ENCODE measurements at places on chromosomes 4 and X. TPM values are rescaled to one million over a fixed set of nuclear protein-coding genes. Genes with fewer than 3 reads are reported as not detected.

DNA sequence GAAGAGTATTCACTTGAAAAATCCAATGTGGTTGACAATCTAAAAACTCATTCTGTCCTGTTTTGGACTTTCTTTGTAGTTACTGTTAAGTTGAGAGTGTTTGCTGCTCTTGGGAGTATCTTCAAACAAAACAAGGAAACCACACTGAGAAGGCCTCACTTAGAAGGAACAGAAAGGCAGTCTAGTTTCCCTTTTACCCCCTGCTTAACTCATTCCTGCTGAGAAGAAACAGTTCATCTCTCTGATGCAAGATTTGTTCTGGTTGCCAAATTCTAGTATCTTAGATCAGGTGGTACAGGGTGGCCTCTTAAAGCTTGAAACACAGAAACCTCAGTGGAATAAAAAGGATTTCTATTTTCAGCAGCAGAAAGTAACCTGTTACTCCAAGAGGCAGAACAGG is 41.4 kb downstream of the GUCY2F start:
- DNase-seq = no peak

DNA sequence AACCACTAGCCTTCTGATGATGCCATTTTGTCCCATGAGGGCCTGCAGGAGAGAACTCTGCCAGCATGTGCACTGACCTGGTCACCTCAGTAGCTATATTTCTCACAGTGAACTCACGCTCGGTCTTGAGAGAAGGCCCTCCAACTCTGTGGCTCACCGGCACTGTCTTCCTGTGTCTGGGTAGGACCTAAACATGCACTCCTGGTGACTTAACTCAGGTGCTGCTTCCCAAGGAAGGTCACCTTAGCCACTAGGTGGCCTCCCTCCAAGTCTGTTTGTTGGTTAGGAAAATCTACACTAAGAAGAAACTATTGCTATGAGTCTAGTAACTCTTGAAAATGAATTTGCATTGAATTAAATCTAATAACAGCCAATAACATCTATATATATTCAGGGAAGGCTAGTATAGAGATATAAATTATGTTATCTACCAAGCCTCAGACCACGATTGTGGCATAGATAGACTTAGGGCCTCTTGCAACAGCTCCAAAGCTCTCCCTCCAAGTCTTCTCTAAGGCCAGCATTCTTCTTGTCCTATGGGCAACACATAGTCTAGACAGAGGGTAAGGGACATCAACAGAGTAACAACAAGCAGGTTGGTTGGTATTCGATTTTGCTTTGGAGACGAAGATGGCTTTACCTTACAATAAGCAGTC is 24.7 kb downstream of the TLR10 start:
- DNase-seq = no peak

GRCh38 chr4:70291341-70291740 is 43.4 kb upstream of the CABS1 start:
- DNase-seq = no peak

GRCh38 chr4:110309675-110310074 is 111.3 kb upstream of the ELOVL6 start:
- no peak for DNase-seq

Gene STPG2
- 1.5 TPM for total RNA-seq

Gene RAB40AL
- total RNA-seq = 1.6 TPM
